ENCODE measurements at places on chromosomes 5 and 9. TPM values are rescaled to one million over a fixed set of nuclear protein-coding genes. Genes with fewer than 3 reads are reported as not detected.

DHFR gene
- total RNA-seq: 27.4 TPM

PCDHB3 gene
- total RNA-seq: 3.7 TPM

WDR31 gene
- 3.7 TPM for total RNA-seq

ITK gene
- 4.4 TPM for total RNA-seq

SLC34A3 gene
- not detected for total RNA-seq

KIF3A gene
- total RNA-seq: 7.0 TPM

PSAT1 gene
- 17.4 TPM for total RNA-seq

SV2C gene
- total RNA-seq: 0.31 TPM

ZBED3 gene
- 5.5 TPM for total RNA-seq

CKS2 gene
- 48.1 TPM for total RNA-seq

WWC1 gene
- total RNA-seq: 15.5 TPM

C9orf153 gene
- total RNA-seq: not detected

C1QTNF2 gene
- 27.8 TPM for total RNA-seq

C5orf58 gene
- total RNA-seq: not detected

MED27 gene
- 8.4 TPM for total RNA-seq

OMD gene
- total RNA-seq: 18.0 TPM

IL9 gene
- total RNA-seq: not detected

CCDC192 gene
- 0.31 TPM for total RNA-seq

ZFP2 gene
- 2.9 TPM for total RNA-seq

PFN3 gene
- not detected for total RNA-seq

EGR1 gene
- 11.1 TPM for total RNA-seq

SLC35D2 gene
- 10.8 TPM for total RNA-seq
